Endothelial cell (in vitro differentiated cells): ENCODE measurements at places on chromosomes 6 and 20.

DNA sequence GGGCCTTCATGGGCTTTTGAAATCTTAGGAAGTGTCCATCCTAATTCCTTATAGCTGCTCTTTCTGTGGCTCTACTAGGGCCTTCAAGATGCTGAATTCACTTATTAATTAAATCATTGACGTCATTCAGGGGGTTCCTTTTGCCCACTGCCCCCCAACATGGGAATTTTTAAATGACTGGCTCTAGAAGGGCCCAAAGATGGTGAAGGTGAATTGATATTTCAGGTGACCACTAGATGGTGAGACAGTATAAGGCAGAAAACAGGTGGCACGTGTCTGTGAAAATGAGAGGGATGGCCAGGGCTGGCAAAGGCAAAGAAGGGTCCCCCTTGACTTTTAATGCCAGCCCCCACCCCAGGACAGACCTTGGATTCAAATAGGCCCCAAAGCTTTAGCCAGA is 11.8 kb downstream of the GNAS start:
- DNase-seq, result no peak

DNA sequence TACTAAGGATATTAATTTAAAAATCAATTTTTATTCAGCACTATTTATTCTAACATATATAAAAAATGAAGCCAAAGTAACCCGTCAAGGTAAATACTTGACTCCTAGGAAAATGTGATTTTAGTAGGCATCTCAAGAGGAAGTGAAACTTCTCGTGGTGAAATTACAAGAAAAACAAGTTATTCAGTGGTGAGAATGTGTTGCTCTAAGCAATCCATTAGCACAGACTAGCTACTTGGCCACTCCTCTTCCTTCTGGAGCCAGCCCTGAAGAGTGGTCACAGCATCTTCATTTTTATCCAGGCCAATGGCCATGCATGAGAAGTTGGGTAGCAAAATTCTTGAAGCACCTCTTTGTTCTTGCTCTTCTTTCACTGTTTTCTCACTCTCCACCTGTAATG is 40.4 kb upstream of the GFRAL start:
- DNase-seq, result no peak

- DNase-seq, result no peak
Measured at GRCh38 chr20:41287327-41287726, 30.2 kb downstream of the ZHX3 start.

- peak; percentile 62 for DNase-seq
Measured at GRCh38 chr20:2756056-2756611, 44.3 kb downstream of the CPXM1 start.

DNA sequence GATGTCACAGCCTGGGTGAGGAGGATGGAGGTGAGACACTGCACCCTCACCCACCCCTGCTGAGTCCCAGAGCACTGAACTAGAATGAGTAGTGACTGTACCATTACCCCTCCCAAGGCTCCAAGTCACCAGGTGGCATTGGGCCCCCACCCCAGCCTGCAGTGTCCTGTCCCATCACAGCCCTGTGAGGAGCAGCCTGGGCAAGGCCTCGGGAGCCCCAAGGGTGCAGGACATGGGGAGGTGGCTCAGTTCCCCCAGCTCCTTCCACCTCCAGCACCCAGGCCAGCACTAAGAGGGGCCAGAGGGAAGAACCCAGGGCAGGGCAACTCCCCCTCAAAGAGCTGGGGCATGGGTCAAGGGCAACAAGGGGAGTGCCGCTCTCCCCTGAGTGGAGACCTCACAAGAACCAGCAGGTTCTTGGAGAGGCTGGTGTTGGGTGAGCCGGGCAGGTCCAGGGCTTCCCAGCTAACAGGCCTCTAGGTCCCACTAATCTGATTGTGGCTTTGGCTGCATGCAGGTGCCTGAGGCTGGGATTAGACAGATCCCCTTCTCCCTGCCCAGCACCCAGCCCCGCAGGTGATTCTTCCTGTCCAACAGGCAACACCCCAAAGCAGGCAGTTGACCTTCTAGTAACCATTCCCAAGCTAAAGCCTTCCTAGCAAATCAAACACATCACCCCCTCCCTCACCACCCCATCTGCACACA is 2.6 kb downstream of the CST4 start:
- DNase-seq, result no peak

DNA sequence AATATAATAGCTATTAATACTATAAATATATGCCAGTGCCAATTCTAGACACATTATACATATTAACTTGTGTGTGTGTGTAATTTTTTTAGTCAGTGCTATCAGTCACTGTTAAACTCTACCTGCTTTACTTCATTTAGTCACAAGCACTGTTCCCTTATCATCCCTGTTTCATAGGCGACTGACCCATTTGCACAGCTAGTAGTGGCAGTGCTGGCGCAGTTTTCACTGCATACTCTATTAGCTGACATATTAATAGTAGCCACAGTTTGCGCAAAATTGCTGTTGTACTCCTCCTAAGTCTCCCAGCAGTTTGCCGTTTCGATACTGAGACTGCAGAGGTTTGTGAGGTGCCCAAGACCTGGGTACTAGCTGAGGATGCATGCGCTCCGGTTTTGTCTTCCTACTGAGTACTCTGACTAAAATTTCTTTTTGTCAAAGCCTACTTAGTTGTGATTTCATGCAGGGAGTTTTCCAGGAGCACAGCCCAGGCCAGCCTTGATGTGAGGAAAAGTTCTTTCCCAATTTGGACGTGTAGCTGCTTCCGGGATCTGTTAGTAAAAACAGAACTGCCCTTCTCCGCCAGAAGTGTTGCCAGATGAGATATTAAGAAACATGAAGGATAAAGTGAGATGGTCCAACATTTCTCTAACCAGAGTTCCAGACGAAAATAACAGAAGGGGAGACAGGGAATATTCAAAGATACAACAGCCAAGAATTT is 5.6 kb downstream of the BAG2 start:
- DNase-seq, result no peak

DNA sequence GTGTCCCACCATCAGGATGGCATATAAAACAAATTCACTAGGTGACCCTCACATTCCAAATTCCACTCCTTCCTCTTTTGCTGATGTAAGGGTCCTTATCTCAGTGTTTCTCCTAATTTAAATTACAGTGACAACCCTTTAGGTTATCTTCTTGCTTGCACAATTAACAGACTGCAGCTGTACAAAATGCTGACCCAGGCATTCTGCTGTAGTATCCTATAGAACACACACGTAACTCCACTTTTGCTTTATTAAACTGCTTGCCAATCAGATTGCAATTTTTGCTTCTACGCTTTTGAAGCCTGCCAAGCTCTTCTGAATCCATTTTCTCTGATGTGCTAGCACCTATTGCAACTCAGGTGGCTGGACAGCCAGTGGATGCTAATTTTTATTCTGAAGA is 950.3 kb downstream of the TFAP2A start:
- DNase-seq, result no peak

DNA sequence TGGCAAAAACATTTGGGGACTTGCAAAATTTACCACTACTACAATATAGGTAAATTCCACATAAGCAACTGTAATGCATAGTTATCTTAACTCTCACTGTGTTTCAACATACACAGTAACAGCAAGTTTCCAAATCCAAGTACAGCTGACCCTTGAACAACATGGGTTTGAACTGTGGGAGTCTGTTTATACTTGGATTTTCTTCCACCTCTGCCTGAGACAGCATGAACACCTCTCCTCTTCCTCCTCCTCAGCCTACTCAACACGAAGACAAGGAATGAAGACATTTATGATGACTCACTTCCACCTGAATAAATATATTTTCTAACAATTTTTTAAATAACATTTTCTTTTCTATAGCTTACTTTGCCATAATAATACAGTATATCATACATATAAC is 25.6 kb downstream of the MAN1A1 start:
- DNase-seq, result no peak
